Fibroblast of lung (primary cell): ENCODE measurements at places on chromosomes 12 and 14. TPM values are rescaled to one million over a fixed set of nuclear protein-coding genes. Genes with fewer than 3 reads are reported as not detected.

- peak; percentile 74 for DNase-seq
Measured at GRCh38 chr14:55438066-55438683, 2.2 kb downstream of the TBPL2 start.

- DNase-seq = peak; percentile 75
Measured at GRCh38 chr14:50801706-50802105, 29.3 kb downstream of the NIN start.

- peak; percentile 48 for DNase-seq
Measured at GRCh38 chr12:124601706-124602105, 34.3 kb upstream of the NCOR2 start.

DNA sequence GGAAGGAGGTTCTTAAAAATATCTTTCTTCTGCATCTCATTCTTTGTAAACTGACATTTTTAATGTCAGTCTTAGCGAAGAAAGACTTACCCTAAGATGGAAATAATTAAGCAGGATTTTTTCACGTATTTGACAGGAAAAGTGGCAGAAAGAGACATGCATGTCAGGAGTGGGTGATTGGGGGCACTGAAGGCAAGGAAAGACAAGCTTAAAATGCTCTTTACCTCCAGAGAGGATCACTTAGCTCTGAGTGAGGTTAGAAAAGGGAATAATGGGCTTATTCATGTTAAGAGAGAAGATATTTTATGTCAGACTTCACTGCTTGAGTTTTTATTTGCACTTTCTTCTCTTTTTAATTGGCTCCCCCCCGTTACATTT, 1358.2 kb upstream of the TMEM132C start:
- no peak for DNase-seq

- DNase-seq = peak; percentile 70
Measured at GRCh38 chr12:19220852-19221466, 91.4 kb downstream of the PLEKHA5 start.

The COL2A1 gene
- polyA plus RNA-seq = not detected in 2 replicates

DNA sequence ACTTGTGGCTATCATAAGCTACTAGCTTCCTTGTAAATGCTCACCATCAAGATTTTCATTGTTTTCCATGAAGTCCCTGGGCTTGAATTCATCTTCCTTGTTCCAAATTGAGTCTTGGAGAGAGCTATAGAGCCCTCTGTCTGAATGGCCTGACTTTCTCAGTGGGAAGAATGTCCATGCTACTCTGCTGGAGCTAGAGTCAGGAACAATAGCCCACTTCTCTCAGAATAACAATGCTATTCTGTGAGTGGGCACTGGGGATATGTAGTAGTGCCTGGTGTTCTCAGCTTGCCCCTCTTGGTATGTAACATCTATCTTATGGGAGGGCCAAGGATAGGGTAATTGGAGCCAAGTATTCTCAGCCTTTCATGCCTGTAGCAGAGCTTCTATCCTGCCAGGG, 127.6 kb upstream of the TRHDE start:
- DNase-seq = no peak

The RDH12 gene
- polyA plus RNA-seq = not detected in 2 replicates

DNA sequence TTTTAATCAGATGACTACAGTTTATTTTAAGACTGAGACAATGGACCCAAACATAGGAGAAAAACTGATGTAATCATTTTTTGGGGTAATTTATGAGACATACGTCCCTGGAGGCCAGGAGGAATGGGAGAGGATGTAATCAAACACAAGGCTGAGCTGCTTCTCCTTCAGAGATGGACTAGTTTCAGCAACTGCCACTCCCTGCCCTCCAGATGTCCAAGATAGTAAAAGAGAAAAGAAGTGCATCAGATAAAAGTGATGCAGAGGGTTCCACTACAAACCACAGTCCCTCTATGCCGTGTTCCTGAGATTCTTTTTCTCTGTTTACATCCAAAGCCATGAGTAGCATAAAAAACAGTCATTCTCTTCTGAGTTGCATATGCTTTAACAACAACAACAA, 101.1 kb downstream of the DACT1 start:
- no peak for DNase-seq

The PTPRB gene
- 1.6 and 1.7 TPM in 2 replicates for polyA plus RNA-seq

The HNF1A gene
- not detected in 2 replicates for polyA plus RNA-seq

The RTN1 gene
- 0.35 and 0.92 TPM in 2 replicates for polyA plus RNA-seq

DNA sequence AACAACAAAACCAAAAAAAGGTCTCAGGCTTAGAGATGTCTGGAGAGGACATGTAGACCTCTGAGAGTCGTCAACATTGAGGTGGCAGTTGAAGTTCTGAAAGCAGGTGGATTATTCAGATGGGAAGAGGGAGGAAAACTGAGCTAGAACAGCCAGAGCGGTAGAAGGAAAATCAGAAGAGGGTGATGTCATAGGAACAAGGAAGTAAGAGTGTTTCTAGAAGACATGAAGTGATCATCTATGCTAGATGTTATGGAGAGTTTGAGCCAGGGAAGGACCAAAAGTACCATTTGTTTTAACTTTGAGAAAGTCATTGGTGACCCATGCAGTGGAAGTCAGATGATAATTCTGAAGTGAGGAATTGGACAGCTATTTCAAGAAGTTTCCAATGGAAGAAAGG, 316.2 kb upstream of the RGS6 start:
- DNase-seq = no peak

DNA sequence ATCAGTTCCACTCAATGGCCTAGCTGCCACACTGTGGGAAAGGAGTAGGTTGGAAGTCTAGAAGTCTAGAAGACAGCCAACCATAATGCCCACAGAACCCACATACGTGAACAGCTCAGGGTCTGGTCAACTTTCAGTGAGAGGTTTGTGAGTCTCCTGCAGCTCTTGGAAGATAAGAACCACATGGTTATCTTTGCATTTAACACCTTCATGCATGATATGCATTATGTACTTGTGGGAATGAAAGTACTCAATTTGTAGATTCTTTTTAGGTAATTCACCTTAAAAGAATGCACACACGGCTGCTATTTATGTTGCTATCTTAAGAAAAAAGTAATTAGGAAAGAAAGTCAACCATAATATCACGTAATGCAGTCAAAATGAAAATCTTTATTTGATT, 126.7 kb downstream of the ESRRB start:
- no peak for DNase-seq

DNA sequence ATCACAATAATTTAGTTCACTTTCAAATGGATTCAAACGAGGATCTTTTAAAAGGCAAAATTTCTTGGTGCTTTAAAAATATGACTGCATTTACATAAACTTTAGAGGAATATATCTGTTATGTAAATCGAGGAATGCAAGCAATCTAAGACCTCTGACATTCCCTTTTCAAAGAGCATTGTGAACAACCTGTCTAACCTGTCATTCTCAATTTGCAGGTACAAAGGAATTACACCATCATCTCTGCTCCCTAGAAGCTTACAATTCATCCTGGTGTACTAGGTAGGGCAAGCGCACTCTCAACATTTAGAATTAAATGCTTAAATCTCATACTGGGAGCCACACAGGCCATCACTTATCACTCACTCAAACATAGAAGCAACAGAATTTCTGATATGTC, 35.6 kb downstream of the BMP4 start:
- DNase-seq = no peak

- no peak for DNase-seq
Measured at GRCh38 chr14:21256539-21257393, 12.5 kb downstream of the HNRNPC start.

The FAM181A gene
- not detected in 2 replicates for polyA plus RNA-seq

DNA sequence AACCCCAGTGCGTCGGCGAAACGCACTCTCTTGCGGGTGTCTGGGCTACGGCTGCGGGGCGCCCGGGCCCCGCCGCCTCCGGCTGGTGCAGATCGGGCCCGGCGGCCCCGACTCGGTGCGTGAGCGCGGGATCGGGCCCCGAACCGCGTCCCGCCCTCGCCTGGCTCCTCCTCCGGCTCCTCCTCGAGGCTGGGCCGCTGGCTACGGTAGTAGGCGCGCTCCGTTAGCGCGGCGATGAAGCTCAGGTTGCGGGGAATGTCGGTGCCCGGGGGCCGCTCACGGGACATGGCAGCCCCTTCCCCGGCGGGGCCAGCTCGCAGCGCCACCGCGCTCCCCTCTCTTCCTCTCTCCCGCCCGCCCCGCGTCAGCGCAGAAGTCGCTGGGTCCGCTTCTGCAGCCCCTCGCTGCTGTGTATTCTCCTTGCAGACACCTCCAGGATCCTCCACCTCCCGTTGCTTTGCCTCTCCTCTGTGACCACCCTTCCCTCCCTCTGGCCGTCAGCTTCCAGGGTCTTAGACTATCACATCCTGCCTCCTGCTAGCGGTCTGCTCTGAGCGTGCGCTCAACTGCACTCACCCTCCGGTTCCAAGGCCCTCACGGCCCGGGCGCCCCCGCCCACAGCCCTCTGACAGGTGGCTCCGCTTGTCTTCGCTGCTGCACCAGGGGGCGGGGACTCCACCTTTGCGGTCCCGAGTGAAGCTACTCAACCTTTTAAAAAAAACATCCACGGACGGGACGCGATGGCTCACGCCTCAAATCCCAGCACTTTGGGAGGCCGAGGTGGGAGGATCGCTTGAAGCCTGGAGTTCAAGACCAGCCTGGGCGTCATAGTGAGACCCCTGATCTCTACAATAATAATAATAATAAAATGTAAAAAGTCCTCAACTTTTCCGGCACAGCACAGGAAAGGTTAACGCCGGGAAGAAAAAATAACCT, at the start of gene PPP1R3E:
PPP1R3E (minus strand) TSS at position 570 of the 936 bp plus-strand sequence; CDS start at position 287, 283 bp downstream.
- DNase-seq = peak; percentile 52

The PLEKHG7 gene
- not detected in 2 replicates for polyA plus RNA-seq

- no peak for DNase-seq
Measured at GRCh38 chr14:104467641-104468040, 111.9 kb upstream of the C14orf180 start.

- DNase-seq = no peak
Measured at GRCh38 chr14:22429546-22430294, 159.3 kb downstream of the DAD1 start.

DNA sequence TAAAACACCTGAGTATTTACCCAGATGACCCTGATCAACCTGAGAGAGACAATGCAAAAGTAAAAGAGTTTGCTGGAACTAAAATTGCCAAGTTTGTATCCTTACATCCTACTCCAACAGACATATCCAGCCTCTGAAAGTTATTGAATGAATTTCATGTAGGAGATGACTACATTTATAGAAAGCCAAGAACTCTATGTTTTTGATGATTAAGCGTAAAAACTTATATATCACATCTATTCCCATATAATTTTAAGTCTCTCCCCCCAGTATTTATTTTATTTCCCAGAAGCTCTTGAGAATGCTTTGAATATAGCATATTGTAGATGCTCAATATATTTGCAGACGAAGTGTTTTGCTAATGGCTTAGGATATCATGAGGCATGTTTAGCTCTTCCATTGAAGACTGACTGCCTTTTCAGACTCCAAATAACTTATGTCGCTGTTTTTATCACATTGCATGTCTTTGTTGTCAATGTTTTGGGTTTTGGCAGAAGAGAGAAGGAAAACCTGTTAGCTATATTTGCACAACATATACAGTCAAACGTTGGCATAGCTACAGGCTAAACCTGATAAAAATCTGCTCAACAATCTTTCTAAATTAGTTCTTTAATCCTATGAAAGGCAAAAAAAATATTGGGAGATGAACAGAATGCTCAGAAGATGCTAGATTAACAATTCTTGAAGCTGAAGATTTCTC, 213.6 kb downstream of the DIO2 start:
- DNase-seq = no peak

The VRTN gene
- polyA plus RNA-seq = not detected in 2 replicates

DNA sequence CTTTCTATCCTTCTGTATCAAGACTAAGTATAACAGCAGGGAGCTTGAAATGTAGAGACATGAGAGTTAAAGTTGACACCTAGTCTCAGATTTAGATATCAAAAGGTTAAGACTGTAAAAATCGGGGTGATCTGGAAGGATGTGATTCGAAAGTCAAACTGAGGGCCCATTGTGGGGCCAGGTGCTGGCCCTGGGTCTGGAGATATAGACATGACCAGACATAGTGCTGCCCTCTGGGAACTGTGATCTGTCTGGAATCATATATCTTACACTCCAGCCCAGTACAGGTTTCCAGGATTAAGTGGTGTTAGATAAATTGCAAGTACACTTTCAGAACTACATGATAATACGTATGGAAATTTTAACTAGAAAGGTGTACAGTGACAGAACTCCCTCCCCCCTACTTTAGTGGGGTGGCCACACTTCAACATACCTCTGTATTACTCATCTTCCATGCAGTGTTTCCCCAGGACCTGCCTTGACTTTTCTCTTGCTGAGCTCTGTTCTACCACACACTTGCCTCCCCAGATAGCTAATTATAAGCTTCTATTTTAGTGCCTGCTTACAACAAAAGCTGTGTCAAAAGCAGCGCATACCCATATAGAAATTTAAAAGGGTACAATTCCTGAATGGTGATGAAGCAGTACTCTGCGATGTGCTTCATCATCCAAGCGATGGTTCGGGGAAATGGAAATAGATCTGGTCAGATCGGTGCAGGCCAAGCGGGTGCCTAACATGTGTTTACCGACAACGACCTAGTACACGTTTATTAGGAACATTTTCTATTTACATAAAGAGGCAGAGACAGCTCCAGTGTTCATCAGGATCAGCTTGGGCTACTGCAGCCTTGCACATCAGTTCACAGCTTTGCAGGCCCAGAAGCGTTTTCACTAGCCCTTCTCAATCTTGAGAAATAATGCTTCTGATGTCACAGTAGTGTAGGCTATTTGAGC, 68.7 kb downstream of the ARF6 start:
- DNase-seq = peak; percentile 53

DNA sequence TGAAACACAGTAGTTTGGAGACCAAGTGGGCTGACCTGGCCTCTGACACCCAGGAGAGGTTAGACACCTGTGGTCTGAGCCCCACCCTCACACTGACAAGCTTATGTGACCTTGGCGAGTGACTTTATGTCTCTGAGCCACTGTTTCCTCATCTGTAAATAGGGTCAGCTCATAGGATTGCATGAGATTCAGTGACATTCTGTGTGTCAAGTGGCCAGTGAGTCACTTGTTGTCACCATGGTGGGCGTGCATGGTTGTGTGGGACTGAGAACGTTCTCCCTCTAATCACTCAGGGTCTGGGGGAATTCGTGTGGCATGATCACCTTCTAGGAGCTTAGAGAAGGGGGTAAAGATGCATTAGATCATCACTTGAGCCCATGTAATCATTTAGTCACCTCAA, 146.4 kb downstream of the PHETA1 start:
- no peak for DNase-seq
